MCF 10A (cell line): ENCODE measurements at places on chromosomes 12 and 14. TPM values are rescaled to one million over a fixed set of nuclear protein-coding genes. Genes with fewer than 3 reads are reported as not detected.

GRCh38 chr12:18629445-18629844, 108.4 kb downstream of the PLCZ1 start:
- H3K36me3 ChIP-seq = peaks cover 6% of the 10 kb centered on the region
- no peak for DNase-seq
- no peaks in the 10 kb centered on the region for H3K27me3 ChIP-seq
- no peak overlapping the region for H3K27ac ChIP-seq
- H3K4me3 ChIP-seq = no peak overlapping the region

PLA2G1B gene
- total RNA-seq = not detected in 2 replicates

KLHDC1 gene
- total RNA-seq = 0.35 and 0.52 TPM in 2 replicates

DNA sequence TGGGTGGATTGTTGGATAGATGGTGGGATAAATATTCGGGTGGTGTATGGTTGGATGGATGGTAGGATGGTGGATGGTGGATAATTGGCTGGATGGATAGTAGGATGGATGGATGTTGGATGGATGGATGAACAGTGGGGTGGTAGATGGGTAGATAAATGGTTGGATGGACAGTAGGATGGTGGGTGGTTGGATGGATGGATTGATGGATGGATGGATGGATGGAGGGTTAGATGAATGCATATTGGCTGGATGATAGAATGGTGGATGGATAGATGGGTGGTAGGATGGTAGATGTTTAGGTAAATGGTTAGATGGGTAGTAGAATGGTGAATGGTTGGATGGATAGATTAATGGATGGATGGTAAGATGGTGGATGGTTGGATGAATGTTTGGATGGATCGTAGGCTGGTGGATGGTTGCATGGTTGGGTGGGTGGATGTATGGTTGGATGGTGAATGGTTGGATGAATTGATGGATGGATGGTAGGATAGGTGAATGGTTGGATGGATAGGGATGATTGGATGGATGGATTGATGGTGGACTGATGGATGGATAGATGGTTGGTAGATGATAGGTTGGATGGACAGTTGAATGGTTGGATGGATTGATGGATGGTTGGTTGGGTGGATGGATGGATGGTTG, 23.6 kb downstream of the ZBTB42 start:
- peaks cover 17% of the 10 kb centered on the region for H3K27me3 ChIP-seq
- H3K4me3 ChIP-seq = peak overlapping the region; percentile 64
- H3K36me3 ChIP-seq = peaks cover 6% of the 10 kb centered on the region
- H3K27ac ChIP-seq = no peak overlapping the region
- H3K4me1 ChIP-seq = peaks cover 6% of the 10 kb centered on the region

DNA sequence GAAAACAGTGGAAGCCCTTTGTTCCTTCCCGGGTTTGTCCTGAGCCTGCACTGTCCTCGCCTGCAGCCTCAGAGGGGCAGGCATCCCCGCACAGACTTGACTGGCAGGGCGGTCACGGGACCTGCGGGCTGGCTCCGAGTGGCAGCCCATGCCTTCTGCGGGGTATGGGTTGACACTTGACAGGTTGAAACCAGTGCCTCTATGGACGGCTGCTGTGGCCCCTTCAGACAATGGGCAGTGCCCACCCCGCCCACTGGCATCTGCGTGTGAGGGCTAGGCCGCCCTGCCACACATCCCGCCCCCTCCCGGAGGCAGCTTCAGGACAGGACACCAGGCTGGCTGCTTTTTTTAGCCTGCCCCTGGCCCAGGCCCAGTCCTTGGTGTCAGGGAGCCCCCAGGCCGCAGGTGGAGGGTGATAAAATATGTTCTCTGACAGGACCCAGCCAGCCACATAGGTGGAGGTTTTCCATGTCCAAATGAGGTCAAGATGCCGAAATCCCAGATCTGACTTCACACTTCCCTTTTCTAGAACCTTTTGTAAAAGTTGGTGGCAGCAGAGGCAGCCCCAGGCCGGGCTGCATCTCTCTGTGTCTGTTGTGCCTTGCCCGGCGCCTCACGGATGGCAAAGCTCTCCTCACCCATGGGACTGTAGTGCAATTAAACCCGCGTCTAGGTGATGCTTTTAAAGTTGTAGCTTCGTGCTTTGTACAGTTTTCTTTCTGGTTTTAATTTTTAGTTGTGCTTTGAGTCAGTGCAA, 10.0 kb downstream of the ANKRD9 start:
- no peaks in the 10 kb centered on the region for H3K4me1 ChIP-seq
- peaks cover 16% of the 10 kb centered on the region for H3K36me3 ChIP-seq
- DNase-seq = no peak
- H3K4me3 ChIP-seq = no peak overlapping the region
- H3K27me3 ChIP-seq = no peaks in the 10 kb centered on the region

GRCh38 chr14:72547999-72548398, 345.9 kb downstream of the DPF3 start:
- no peak overlapping the region for H3K4me3 ChIP-seq
- H3K27ac ChIP-seq = no peak overlapping the region
- H3K36me3 ChIP-seq = no peaks in the 10 kb centered on the region
- peaks cover 18% of the 10 kb centered on the region for H3K4me1 ChIP-seq
- DNase-seq = no peak

GRCh38 chr14:57390806-57391516, 575 bp downstream of the NAA30 start:
- H3K27me3 ChIP-seq = no peaks in the 10 kb centered on the region
- peaks cover 7% of the 10 kb centered on the region for H3K4me1 ChIP-seq
- peak overlapping the region; percentile 93 for H3K4me3 ChIP-seq

C12orf54 gene
- 1.5 and 1.9 TPM in 2 replicates for total RNA-seq

DNA sequence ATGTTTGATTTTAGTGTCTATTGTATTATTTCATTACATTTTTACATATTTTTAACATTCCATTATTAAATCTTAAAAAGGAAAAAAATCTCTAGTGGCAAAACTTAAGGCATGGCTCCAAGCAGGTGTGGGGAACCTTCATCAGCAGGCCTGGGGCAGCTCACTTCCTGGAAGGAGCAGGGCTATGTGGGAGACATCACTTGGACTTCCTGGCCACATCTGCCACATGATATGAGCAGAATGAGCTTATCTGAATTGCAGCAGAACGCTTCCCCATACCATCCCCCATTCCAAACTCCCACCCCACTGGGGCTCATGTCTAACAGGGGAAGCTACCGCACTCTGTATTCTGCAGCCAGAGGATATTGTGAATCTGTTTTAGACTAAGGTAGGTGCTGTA, 35.0 kb upstream of the KCNA1 start:
- DNase-seq = no peak
- no peaks in the 10 kb centered on the region for H3K36me3 ChIP-seq

GRCh38 chr12:89156340-89156739, 196.0 kb downstream of the DUSP6 start:
- H3K27ac ChIP-seq = peak overlapping the region; percentile 2
- H3K4me3 ChIP-seq = no peak overlapping the region
- no peaks in the 10 kb centered on the region for H3K27me3 ChIP-seq
- DNase-seq = no peak
- peaks cover 16% of the 10 kb centered on the region for H3K4me1 ChIP-seq
- no peaks in the 10 kb centered on the region for H3K36me3 ChIP-seq

GRCh38 chr12:27025116-27025515, 2.8 kb downstream of the MED21 start:
- no peak for DNase-seq
- no peaks in the 10 kb centered on the region for H3K27me3 ChIP-seq
- peaks cover 48% of the 10 kb centered on the region for H3K36me3 ChIP-seq
- peak overlapping the region; percentile 29 for H3K27ac ChIP-seq
- no peak overlapping the region for H3K4me3 ChIP-seq

DNA sequence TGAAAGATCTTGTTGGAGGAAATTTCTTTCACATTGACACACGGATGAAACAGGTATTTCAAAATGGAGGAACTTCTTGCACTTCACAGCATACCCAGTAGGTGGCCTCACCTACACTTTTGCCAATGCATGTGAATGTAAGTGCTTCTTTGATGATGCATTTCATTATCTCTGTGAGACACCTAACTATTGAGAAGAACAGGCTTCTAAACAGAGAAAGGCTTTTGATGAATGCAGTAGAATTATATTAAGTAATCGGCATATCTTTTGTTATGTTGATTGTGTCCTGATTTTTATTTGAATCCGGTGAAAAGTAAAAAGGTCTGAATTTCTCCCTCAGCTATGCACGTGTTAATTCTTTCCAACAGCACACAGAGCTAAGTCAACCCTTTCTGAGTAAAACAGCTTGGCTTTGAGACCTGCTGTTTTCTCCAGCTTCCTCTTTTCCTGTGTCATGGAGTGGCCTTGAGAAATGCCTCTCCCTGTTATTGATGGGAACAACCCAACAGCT, 399.0 kb downstream of the NAV3 start:
- H3K27ac ChIP-seq = no peak overlapping the region
- H3K27me3 ChIP-seq = no peaks in the 10 kb centered on the region
- no peaks in the 10 kb centered on the region for H3K36me3 ChIP-seq

- H3K4me3 ChIP-seq = no peak overlapping the region
- no peaks in the 10 kb centered on the region for H3K27me3 ChIP-seq
- peak; percentile 39 for DNase-seq
- no peaks in the 10 kb centered on the region for H3K4me1 ChIP-seq
- H3K36me3 ChIP-seq = no peaks in the 10 kb centered on the region
- H3K27ac ChIP-seq = no peak overlapping the region
Measured at GRCh38 chr12:96177013-96177412, 17.2 kb upstream of the ELK3 start.
